Osteocyte (in vitro differentiated cells): ENCODE measurements at places on chromosomes 6 and 20. TPM values are rescaled to one million over a fixed set of nuclear protein-coding genes. Genes with fewer than 3 reads are reported as not detected.

IL17A gene
- total RNA-seq: not detected in 2 replicates

GRCh38 chr6:129186988-129187387 lies 304.1 kb downstream of the LAMA2 start:
- H3K4me3 ChIP-seq: no peak overlapping the region
- peaks cover 20% of the 10 kb centered on the region for H3K4me1 ChIP-seq
- H3K27me3 ChIP-seq: no peaks in the 10 kb centered on the region
- no peak for DNase-seq
- no peak overlapping the region for H3K27ac ChIP-seq
- no peaks in the 10 kb centered on the region for H3K36me3 ChIP-seq

GRCh38 chr6:16819752-16820151 lies 58.5 kb upstream of the ATXN1 start:
- no peak overlapping the region for H3K4me3 ChIP-seq
- no peak for DNase-seq
- no peaks in the 10 kb centered on the region for H3K36me3 ChIP-seq
- H3K27me3 ChIP-seq: peaks cover 5% of the 10 kb centered on the region
- H3K27ac ChIP-seq: no peak overlapping the region
- peaks cover 4% of the 10 kb centered on the region for H3K4me1 ChIP-seq

GRCh38 chr6:47729019-47729418 lies 30.6 kb downstream of the ADGRF4 start:
- DNase-seq: no peak
- no peaks in the 10 kb centered on the region for H3K27me3 ChIP-seq
- H3K36me3 ChIP-seq: no peaks in the 10 kb centered on the region
- H3K4me3 ChIP-seq: no peak overlapping the region
- H3K27ac ChIP-seq: no peak overlapping the region
- H3K4me1 ChIP-seq: no peaks in the 10 kb centered on the region

- peak overlapping the region; percentile 87 for H3K4me3 ChIP-seq
- peaks cover 22% of the 10 kb centered on the region for H3K4me1 ChIP-seq
- H3K36me3 ChIP-seq: no peaks in the 10 kb centered on the region
- H3K27me3 ChIP-seq: no peaks in the 10 kb centered on the region
- DNase-seq: no peak
Measured at GRCh38 chr20:5002077-5002413, 735 bp upstream of the SLC23A2 start.

ZSCAN16 gene
- total RNA-seq: 4.8 and 5.1 TPM in 2 replicates

- no peaks in the 10 kb centered on the region for H3K27me3 ChIP-seq
- H3K4me3 ChIP-seq: no peak overlapping the region
- no peak overlapping the region for H3K27ac ChIP-seq
- peaks cover 9% of the 10 kb centered on the region for H3K4me1 ChIP-seq
- no peak for DNase-seq
Measured at GRCh38 chr6:162999575-163000285, 272.0 kb downstream of the PACRG start.

DNA sequence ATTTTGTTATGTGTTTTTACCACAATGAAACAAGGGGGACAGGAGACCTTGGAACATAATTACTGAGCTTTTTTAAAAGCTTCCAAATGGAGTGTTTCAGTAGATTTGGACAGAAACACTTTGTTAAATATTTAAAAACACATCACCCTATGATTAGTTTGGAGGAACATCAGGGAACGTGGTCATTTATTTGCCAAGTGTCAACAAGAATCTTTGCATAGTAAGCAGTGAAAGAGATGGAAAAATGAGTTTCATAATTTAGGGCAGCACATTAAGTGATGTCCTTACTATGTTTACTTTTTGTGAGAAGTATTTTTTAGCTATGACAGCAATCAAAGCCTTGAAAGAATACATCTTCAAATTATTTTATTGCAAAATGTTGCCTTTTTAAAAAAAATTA lies 82.6 kb downstream of the PROKR2 start:
- no peaks in the 10 kb centered on the region for H3K36me3 ChIP-seq
- no peaks in the 10 kb centered on the region for H3K4me1 ChIP-seq
- H3K27me3 ChIP-seq: peaks cover 49% of the 10 kb centered on the region

DNA sequence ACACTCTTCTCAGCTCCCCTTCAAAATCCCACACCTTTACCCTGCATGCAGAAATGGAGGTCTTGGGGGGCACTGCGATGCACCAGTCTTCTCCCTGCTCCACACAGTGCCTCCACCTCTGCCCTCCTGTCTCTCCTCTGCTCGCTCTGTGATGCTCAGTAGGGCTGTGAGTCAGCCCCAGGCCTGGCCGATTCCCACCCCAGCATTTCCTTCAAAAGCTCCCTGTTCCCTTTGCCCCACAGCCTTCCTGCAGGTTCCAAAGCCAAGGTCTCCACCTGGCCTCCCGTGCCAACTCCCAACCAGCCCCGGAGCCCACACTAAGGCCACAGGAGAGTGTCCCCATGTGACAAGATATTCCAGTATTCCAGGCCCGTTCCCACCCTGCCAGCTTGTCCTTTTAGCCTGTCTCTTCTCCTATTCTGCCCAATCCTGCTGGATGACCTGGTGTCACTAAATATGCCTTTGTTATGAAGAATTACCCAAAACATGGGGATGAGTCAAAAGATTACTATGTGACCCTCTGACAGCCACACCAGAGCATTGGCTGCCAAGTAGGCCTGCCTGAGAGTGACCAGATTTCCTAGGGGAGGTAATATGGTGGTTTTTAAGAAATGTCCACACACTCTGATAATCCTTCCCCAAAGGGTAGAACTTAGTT lies 118.9 kb upstream of the NXT1 start:
- no peak overlapping the region for H3K27ac ChIP-seq
- H3K4me3 ChIP-seq: no peak overlapping the region
- peak; percentile 73 for DNase-seq
- peaks cover 2% of the 10 kb centered on the region for H3K36me3 ChIP-seq
- peaks cover 4% of the 10 kb centered on the region for H3K27me3 ChIP-seq
- H3K4me1 ChIP-seq: peaks cover 11% of the 10 kb centered on the region

ZC2HC1B gene
- total RNA-seq: not detected in 2 replicates

DNA sequence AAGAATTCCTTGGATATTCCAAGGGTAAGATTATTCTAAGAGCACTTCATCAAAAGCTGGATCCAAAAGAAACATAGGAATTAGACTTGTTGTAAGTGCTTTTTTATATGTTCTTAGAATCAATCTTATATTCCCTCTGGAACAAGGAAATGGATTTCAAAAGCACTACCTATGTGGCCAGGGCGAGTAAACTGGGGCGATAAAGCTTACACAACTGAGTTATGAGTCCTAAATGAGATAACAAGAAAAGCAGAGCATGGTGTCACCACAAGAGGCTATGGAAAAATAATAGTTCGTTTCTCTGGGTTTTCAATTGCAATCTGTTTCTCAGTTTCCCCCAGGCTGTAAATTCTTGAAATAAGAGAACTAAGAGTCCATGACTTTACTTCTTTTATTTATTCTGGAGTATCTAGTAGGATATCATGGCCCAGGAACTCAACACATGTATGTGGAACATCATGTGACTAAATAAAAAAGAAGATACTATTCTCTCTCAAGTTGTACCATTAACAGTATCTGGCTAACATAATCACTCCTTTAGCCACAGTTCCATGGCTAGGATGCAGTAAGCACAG lies 51.5 kb downstream of the NUDT3 start:
- H3K4me1 ChIP-seq: peaks cover 38% of the 10 kb centered on the region
- H3K27ac ChIP-seq: no peak overlapping the region
- DNase-seq: no peak
- no peak overlapping the region for H3K4me3 ChIP-seq

HMGN4 gene
- total RNA-seq: 45.0 and 49.2 TPM in 2 replicates

GRCh38 chr20:46689754-46690085 lies 476 bp upstream of the TP53RK start:
- H3K4me3 ChIP-seq: peak overlapping the region; percentile 87
- no peaks in the 10 kb centered on the region for H3K27me3 ChIP-seq
- H3K36me3 ChIP-seq: peaks cover 12% of the 10 kb centered on the region
- H3K4me1 ChIP-seq: peaks cover 19% of the 10 kb centered on the region
- no peak for DNase-seq

DNA sequence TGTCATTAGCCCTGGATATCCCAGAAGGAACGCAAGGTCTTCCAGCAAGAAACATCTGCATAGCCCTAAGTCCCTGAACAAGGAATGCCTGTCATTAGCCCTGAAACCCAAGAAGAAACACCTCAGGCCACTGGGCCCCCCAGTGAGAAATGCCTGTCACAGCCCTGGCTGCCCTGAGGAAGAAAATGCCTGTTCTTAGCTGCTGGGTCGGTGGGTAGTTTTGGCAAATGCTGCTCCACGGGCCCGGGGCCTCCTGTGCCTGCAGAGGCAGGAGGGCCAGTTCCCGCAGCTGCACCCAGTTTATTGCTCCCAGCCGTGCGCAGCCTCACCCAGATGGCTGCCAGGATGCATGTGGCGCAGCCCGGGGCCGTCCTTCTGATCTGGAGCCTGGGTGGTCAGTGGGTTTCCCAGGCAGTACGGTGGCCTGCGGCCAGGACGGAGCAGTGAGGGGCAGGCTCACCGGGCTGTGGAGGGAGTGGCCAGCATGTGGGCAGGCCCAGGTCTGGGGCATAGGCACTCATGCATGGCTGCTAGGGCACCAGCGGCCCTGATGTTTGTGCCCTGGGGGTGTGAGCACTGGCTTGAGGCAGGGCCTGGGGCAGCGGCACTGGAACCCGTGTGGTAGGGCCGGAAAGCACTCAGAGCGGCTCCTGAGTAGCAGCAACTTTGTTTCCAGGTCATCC lies 219.0 kb downstream of the ERMARD start:
- no peaks in the 10 kb centered on the region for H3K27me3 ChIP-seq
- DNase-seq: peak; percentile 80
- no peaks in the 10 kb centered on the region for H3K4me1 ChIP-seq

- no peak overlapping the region for H3K4me3 ChIP-seq
- peaks cover 2% of the 10 kb centered on the region for H3K27me3 ChIP-seq
- H3K36me3 ChIP-seq: no peaks in the 10 kb centered on the region
- no peak overlapping the region for H3K27ac ChIP-seq
Measured at GRCh38 chr20:60100780-60101179, 142.6 kb downstream of the CDH26 start.

DNA sequence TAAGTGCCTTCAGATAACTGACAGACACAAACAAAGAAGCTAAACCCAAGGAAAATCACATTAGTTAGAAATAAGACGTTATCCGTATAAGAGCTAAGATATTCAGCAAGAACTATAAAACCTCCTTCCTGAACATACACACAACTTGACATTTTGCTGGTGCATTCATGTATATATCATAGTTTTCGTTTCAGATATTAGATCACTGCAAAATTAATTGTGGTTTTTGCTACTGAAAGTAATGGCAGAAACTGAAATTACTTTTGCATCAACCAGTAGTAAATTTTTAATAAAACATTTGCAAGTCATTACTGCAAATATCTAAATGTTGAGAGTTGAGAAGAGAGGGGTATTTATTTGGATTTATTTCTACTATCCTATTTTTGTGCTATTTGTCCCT lies 26.1 kb upstream of the KCNQ5 start:
- peaks cover 4% of the 10 kb centered on the region for H3K4me1 ChIP-seq
- no peak overlapping the region for H3K4me3 ChIP-seq
- peaks cover 17% of the 10 kb centered on the region for H3K27me3 ChIP-seq
- H3K27ac ChIP-seq: no peak overlapping the region
- H3K36me3 ChIP-seq: no peaks in the 10 kb centered on the region
- no peak for DNase-seq

GRCh38 chr6:148776321-148777308 lies 29.8 kb downstream of the UST start:
- no peak for DNase-seq
- no peaks in the 10 kb centered on the region for H3K36me3 ChIP-seq
- H3K4me1 ChIP-seq: peaks cover 29% of the 10 kb centered on the region

DNA sequence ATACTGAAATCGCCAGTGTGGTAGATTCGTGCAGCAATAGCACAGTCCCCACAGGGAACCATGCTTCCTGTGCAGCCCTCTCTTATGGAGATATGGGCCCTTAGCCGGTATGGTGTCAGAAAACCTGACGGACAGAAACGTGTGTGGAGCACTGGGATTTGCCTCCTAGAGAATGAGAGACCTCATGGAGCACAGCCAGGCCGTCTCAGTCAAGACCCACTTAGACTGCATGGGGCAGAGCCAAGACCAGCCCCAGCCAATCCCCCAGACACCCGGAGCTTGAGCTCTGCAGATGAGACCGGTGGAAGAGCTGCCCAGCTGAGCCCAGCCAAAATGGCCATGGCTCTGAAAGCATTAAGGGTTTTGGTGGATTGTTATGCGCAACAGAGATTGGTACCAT lies 163.7 kb downstream of the DLL1 start:
- no peaks in the 10 kb centered on the region for H3K27me3 ChIP-seq
- no peaks in the 10 kb centered on the region for H3K4me1 ChIP-seq
- H3K4me3 ChIP-seq: no peak overlapping the region

DNA sequence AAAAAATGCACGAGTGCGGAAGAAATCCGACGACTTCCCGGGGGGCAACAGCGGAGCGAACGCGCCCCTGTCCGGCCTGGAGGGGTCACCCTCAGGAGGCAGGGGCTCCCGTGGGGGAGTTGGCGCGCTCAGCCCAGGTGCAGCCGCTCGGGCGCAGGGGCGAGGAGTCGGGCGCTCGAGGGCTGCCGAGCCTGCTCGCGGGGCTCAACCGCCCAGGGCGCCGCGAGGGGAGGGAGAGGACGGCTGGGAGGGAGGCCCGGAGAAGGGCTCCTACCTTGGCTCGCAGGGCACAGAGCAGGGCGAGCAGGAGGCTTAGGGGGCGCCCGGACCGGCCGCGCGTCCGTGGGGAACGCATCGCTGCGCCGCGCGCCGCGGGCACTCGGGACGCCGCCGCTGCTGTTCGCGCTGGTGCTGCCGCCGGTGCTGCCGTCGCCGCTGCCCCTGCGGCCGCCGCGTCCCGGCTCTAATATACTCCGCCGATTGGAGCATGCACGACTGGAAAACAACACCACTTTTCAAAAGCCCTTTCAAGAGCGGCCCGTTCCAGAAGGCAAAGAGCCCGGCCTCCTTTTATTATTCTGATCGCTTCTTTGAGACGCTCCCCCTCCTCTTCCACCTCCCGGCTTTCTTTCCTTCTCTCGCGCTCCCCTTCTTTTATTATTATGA lies 490 bp downstream of the JAG1 start:
- H3K27ac ChIP-seq: peak overlapping the region; percentile 98
- peaks cover 37% of the 10 kb centered on the region for H3K4me1 ChIP-seq
- DNase-seq: peak; percentile 84
- peak overlapping the region; percentile 98 for H3K4me3 ChIP-seq
- H3K27me3 ChIP-seq: no peaks in the 10 kb centered on the region

DNA sequence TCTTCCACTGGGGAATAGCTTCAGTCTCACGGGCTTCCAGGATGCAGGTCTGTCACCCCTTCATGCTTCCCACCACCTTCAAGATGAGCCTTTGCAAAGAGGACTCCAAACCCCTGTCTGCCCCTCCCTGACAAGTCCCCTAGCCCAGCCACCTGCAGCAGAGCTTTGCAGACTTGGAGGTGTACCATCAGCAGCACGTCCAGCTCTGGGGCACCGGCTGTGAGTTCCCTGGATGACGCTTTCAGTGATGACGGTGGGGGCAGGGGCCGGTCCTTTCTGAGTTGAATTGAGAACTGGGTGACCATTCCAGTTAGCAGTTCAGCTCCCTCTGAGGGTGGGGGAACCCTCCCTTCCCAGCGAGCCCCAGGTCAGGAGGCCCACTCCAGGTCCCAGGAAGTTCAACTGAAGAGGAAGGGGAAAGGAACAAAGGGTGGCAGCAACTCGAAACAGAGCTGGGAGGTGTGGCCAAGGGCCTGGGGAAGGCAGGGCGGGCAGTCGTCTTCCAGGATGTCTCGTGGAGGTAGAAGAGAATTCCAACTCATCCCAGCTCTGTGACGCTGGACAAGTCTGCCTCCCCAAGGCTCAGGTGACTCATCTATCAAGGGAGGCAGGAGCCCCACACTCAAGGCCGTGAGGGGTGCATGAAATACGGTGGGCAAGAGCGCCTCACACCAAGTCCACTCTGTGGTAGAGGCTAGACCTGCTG lies 86.0 kb downstream of the PTPN1 start:
- no peaks in the 10 kb centered on the region for H3K36me3 ChIP-seq
- peaks cover 28% of the 10 kb centered on the region for H3K27me3 ChIP-seq
- no peak overlapping the region for H3K4me3 ChIP-seq
- H3K27ac ChIP-seq: no peak overlapping the region
- no peak for DNase-seq
- peaks cover 3% of the 10 kb centered on the region for H3K4me1 ChIP-seq

CTNNBL1 gene
- 43.4 and 52.5 TPM in 2 replicates for total RNA-seq
